ENCODE measurements at places on chromosomes 3 and 15. TPM values are rescaled to one million over a fixed set of nuclear protein-coding genes. Genes with fewer than 3 reads are reported as not detected.

DNA sequence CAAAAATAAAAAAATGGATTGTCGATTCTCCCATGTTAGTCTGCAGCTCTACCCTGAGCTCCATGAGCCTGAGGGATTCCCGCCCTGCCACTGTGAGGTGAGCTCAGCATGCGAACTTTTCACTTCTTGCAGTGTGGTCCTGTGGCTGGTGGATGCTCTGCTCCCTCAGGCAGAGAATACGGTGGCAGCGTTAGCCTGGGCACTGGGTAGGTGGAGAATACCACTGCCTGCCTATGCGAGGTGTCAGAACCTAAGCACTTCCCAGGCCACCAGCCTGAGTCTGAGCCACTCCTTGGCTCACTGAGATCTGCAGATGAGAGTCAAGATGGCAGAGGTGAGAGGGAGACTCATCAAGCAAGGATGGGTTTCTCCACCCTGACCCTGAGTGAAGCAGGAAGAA, 70.1 kb downstream of the ITGB5 start:
- no peak for DNase-seq

DNA sequence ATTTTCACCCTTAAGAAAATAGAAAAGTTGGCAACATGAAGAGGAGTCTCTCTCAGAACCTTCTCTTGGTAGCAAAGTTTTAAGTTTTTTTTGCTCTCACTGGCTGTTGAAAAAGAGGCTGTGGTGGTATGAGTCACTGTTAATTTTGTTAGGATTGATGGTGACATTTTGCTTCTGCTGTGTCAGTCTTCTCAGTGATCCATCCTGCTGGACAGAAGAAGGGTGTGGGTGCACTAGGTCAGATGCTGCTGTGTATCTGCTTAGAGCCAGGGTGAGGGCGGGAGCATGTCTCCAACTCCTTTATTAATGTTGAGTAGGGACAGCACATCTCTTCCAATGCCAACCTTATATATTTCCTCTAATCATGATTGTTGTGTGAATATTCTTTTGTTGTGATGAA, 369.5 kb downstream of the FEZF2 start:
- no peak for DNase-seq

Gene WNT7A
- total RNA-seq, result 3.3 TPM

Gene GRAMD1C
- 21.0 TPM for total RNA-seq

Gene RASGRP1
- total RNA-seq, result 12.5 TPM

Gene SLC12A1
- total RNA-seq, result 201 TPM

Data from kidney (tissue), 22 donors.